Stimulated activated CD8-positive, alpha-beta memory T cell treated with anti-CD3 and anti-CD28 coated beads, Interleukin-4, amount 100 ng/mL, for 1 hour (primary cell): ENCODE measurements at places on chromosomes 6 and 20.

DNA sequence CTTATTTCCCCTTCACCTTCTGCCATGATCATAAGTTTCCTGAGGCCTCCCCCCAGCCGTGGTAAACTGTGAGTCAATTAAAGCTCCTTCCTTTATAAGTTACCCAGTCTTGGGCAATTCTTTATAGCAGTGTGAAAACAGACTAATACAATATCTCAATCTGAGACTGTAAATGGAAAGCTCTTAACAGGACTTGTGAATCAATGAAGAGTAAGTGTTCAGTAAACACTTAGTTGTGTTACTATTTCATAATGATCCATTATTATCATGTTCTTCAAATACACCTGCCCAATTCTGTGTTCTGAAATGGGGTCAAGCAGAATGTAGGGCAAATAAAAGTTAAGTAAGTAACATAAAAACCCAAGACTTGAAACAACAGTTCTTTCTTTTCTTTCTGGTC lies 266.2 kb downstream of the TENT5A start:
- DNase-seq: no peak

- DNase-seq: no peak
These were observed 97.4 kb downstream of the YTHDF1 start for GRCh38 chr20:63118303-63119120.

- no peak for DNase-seq
These were observed 2.1 kb downstream of the CPNE1 start for GRCh38 chr20:35662551-35662950.

GRCh38 chr6:109800771-109801170 lies 109.7 kb downstream of the FIG4 start:
- DNase-seq: no peak

GRCh38 chr6:5464099-5464885 lies 203.0 kb downstream of the FARS2 start:
- no peak for DNase-seq

DNA sequence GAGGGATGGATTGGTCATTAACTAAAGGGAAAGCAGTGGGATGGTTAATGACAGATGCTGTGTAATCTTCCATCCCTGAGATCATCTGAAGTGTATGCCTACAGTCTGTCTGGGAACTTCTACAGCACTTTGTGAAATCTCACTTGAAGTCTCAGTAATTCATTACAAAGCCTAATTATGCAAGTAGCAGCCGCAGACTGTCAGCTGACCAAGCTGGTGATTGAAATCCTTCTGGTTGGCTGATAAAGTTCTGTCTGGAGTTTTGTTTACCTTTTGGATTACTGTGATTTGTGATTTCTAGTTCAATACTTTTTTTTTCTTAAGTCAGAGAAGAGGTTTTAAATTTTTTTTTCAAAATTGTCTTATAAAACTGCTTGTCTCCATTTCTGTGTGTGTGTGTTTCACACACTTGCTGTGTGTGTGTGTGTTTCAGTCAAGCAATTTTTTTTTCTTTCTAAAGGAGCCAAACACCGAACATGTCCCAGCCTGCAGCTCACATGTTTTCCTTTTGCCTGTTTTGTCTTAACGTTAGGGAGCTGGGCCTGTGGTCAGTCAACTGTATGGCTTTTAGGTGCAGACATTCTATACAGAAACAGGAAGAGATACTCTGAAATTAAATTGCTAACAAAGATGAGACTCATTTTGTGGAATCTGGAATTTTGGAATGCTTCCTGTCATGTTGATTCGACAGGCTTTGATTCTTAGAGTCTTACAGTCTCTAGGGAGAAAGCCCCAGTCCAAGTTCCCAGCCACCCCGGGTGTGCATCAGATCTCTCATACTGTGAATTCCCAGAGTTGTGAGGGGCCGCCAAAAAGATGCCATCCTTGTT lies 28.5 kb upstream of the ADGRF4 start:
- DNase-seq: no peak

GRCh38 chr6:126949786-126950185 lies 168.7 kb upstream of the RSPO3 start:
- no peak for DNase-seq

DNA sequence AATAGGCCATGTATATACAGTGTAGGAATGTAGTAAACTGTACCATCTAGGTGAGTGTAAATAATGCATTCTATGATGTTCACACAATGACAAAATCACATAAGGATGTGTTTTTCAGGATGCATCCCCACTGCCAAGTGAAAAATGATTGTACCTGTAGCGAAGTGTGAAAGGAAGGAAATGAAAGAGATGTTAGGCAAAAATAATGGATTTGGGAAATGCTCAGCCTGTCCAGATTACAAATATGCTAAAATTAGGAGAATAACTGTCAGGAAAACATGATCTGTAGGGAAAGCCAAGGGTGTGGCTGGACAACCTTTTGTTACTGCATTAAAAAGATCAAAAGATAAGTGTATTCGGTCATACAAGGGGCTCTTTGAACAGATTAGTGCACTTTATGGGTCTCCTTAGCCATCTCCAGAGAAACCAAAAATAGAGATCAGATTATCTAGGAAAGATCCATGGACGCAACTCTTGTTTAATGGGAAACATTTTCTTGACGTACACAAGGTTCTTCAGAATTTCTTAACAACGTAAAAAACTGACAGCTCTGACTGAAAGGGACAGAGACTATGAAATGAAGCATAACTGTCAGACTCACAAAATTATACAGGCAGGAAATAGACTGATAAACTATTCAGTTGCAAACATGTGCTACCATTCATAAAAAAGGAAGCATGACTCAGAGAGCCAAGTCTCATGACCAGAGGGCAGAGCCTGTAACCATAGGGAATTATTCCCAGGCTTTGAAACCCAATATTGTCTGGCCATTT lies 253.6 kb upstream of the RAB32 start:
- DNase-seq: no peak

GRCh38 chr6:115573861-115574260 lies 486.8 kb downstream of the FRK start:
- no peak for DNase-seq

- DNase-seq: no peak
These were observed 107.5 kb downstream of the THEMIS start for GRCh38 chr6:127793396-127793795.

GRCh38 chr6:96812077-96812703 lies 25.1 kb downstream of the GPR63 start:
- DNase-seq: no peak

GRCh38 chr20:13546497-13547131 lies 92.1 kb downstream of the TASP1 start:
- peak; percentile 11 for DNase-seq

GRCh38 chr20:18188434-18188833 lies 50.8 kb downstream of the KAT14 start:
- no peak for DNase-seq

DNA sequence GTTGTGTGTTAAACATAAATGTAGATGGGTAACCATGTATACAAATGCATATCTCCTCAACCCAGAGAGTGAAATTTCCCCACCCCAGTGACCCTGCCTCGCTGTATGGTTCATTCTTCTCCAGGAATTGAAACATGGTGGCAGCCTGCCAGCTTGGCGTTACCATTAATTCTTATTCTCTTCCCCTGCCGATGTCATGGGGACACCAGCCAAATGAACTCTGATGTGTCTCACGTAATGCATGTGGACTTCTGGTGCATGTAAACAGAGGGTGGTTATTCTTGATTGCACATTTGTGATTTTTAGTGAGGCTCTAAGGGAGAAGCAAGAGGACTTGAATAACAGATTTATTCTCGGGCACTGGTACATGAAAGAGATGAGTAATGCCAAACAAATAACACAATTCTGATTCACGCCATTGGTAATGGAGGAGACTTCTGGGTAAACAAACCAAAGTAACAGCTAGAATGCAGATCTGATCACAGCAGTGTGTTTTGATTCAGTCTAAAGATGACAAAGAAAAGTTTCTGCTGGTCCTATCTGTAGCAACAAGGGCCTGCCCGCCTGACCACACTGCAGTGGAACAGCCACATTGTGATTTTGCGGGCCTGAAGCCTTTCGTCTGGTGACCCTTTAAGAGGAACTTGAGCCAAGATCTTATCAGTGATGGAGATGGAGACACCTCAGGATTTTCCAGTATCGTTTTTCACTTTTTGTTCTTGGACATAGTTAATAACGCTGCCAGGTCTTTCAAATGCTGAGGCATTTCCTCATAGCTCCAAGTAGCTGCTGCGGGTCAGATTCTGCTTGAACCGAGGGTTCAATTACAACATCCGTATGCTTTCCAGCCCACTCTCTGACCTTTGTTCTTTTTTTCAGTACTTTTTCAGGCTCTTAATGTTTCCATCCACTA lies 171.8 kb upstream of the AKAP12 start:
- DNase-seq: no peak

DNA sequence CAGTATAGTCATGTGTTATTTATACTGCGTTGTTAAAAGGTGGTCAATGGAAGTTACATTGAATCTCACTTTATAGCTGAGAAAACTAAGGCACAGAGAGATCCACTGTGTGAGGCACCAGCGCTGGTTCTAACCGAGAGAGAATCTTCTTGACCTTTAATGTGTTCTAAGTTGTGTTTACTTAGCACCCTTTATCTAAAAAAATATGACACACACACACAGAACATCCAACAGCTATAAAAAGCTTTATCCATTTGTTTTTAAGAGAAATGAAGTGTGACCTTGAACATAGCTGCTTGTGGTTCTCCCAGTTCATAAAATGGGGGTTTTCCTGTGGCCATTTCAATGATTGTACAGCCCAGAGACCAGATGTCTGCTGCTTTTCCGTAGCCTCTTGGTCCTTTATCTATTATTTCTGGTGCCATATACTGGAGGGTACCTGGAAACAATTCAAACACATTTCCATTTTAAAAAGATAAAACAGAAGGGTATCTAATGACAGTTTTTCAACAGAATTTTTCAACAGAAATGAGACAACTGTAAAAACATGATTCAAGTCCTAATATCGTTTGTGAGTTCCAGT lies 54.8 kb upstream of the MAP7 start:
- DNase-seq: no peak

DNA sequence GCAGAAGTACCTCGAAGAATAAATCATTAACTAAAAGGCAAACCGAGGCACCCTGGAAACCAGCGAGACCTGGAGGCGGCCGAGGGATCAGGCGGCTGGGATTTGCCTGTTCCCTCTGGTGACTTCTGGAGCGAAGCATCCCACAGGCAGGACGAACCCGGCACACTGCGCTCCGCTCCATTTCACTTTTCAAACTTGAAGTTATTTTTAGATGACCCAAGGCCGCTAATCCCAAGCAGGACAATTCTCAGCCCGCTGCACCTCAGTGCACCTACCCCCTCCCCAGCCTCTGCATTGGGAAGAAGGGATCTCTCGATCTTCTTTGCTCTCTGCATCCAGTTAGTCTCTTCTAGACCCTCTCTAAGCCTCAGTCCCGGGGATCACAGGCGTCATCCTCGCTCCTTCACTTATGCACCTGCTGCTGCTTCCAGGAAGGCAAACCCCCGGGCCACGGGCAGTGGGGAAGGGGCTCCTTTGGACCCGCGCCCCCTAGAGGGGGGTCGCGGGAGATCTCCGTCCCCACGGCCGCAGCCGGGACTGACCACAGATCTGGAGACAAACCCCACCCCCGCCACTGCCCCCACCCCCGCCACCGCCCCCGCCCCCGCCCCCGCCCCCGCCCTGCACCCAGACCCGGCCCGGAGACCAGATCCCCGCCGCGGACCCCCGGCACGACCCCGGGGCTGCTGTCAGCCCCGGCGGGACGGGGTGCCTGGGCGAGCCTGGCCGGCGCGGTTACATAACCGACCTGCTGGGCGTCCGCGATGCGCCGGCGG lies 636 bp downstream of the RCAN2 start:
- no peak for DNase-seq

DNA sequence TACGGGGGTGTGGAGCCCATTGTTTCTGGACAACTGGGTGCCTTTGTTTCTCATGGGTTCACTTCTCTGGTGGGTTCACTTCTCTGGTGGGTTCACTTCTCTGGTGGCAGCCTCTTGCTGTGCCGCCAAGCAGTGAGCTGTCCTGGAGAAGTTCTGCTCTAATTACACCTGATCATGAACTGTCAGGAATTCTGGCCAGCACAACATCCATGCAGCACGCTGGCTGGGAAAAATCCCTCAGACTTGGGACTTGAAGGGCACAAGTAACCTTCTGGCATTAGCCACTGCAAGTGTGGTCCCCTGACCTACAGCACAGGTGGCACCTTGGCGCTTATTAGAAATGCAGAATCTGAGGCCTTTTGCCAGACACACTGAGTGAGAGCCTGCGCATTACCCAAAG lies 752.5 kb downstream of the QKI start:
- DNase-seq: no peak

DNA sequence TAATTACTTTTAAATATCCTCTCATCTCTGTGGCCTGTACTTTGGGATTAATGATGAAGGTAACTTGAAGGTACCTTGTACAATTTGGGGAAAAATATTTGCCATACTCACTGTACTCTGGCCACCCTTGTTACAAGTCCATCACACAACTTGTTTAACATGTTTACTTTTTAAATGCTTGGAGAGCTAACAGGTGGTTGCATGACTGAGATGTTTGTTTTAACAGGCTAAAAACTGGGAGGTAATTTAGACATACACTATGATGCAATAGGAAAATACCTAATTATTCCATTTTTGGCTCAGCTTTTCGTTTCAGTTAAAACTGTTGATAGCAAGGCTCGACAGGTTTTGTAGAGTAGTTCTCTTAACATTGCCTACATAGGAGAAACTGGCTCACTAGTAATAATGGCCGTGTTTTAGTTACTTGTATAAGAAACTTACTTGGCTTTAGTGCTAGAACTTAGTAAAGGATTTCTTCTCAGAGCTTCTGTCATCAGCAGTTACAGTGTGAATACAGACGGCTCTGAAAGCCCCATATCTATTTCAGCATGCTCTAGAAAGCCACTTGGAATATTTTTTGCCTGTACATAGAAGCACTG lies 489.8 kb upstream of the SOX4 start:
- DNase-seq: no peak

DNA sequence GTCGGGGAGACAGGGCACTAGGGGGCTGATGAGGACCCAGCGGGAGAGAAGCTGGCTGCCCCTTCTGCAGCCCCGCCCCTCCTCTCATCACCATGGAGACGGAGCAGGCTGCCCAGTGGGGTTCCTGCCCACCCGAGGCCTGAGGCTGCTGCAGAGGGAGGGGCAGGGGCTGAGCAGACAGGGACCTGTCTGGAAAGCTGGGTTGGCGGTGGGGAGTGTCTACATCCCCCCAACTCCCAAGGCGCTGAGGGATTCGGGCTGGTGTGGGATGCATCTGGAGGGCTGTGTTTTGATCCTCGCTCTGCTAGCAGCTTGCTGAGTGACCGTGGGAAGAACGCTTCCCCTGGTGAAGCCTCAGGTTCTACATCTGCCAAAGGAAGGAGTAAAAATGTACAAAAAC lies 1.2 kb upstream of the BPI start:
- DNase-seq: no peak

- DNase-seq: no peak
These were observed 196.6 kb upstream of the HEY2 start for GRCh38 chr6:125552819-125553218.

GRCh38 chr20:44475372-44475693 lies 341 bp upstream of the TTPAL start:
- DNase-seq: no peak
